ENCODE measurements at places on chromosomes 6 and 20.

GRCh38 chr6:15906420-15907016 is 222.4 kb upstream of the MYLIP start:
- no peak for DNase-seq

- DNase-seq = no peak
These were observed 30.7 kb upstream of the NT5E start for GRCh38 chr6:85419046-85419759.

- no peak for DNase-seq
These were observed 38.3 kb upstream of the LTV1 start for GRCh38 chr6:143804835-143805239.

GRCh38 chr6:122082370-122082769 is 317.1 kb upstream of the HSF2 start:
- no peak for DNase-seq

GRCh38 chr6:121000381-121000780 is 333.9 kb downstream of the TBC1D32 start:
- DNase-seq = no peak

GRCh38 chr6:89079511-89080234 is 878 bp upstream of the PNRC1 start:
- DNase-seq = peak; percentile 46

All from activated CD4-positive, alpha-beta T cell treated with anti-CD3 and anti-CD28 coated beads for 4 hours (primary cell).